ENCODE measurements at places on chromosomes 4 and X. TPM values are rescaled to one million over a fixed set of nuclear protein-coding genes. Genes with fewer than 3 reads are reported as not detected.
A peak's percentile ranks its signal among the peaks of the same experiment; 100 is the strongest.

DNA sequence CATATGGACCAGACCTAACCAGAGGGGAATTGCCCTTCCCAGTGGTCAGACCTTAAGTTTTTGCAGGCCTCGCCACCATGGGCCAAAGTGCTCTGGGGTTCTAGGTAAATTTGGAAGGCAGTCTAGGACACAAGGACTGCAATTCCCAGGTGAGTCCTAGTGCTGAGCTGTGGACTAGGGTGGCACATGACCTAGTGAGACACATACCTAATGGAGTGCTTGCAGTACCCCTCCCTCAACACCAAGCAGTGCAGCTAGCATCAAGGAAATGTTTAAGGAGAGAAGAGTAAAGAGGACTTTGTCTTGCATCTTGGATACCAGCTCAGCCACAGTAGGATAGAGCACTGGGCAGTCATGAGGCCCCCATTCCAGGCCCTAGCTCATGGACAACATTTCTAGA lies 60.8 kb downstream of the BRCC3 start:
- DNase-seq: no peak

Gene NPFFR2
- 0.14 TPM for total RNA-seq

Gene TRIML2
- not detected for total RNA-seq

Gene LDOC1
- 63.4 TPM for total RNA-seq

GRCh38 chr4:124173912-124174311 lies 538.6 kb downstream of the ANKRD50 start:
- no peak for DNase-seq

GRCh38 chrX:5774446-5774845 lies 454.2 kb downstream of the NLGN4X start:
- DNase-seq: no peak

Gene OTC
- total RNA-seq: 3.2 TPM

DNA sequence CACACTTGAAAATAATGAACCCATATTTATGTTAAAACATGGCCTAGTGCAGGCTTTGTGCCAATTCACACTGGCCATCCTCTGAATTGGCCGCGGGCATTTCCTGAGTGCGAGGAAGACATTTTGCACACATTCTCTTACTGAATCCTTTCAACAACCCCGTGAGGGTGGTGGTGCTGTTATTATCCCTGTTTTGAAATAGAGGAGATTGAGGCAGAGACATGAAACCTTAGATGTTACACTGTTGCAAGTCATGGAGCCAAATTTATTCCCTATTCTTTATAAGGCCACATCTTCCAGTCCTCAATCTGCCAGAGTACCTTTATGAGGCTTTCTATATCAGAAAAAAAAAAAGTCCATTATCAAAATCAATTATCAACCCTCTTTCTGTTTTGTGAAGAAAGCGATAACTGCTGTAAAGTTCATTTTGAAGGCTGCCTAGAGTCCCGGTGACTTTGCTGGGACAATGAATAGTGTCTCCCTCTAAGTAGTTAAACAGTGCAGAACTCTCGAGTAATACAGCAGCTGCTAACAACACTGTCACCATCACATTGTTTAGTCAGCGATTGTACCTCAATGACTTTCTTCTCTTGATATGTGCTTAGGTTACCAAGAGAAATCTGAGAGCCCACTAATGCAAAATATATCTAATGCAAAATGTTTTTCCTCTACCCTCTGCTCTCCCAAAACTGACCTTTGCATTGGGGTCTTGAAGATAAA lies 242.3 kb upstream of the PPARGC1A start:
- DNase-seq: no peak

DNA sequence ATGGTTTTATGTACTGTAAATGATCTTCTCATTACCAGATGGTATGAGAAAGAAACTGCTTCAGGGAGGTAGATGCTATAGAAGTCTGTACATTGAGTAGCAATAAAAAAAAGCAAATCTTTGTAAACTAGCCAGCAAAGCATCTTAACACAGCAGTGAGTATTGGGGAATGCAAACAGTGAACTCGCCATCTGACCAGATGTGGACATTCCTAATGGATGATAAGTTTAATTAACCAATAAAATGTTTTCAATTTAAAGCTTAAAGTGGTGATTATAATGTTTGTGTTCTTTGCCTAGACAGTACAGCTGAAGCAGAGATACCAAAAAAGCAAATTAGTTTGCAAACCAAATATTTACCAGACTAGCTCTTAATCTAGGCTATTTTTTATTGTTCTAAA lies 1144.2 kb downstream of the FAT4 start:
- DNase-seq: no peak

DNA sequence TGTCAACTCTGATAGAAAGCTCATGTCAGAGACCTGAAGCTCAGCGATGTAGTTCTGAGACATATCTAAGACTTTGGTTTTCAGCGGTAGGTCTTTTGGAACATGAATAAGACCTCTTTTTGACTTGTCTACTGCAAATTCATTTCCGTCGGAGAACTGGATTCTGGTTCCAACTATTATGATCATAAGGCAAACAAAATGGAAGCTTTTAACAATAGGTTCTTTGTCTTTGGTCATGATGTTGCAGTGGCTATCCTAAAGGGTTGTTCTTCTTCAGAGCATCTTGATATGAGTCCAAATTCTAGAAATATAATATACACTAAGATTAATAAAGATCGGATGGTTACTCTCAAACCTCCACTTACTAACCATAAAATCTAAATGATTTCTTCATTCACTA lies 24.6 kb upstream of the TLR1 start:
- DNase-seq: no peak

GRCh38 chr4:154010371-154010770 lies 221.5 kb upstream of the SFRP2 start:
- peak; percentile 80 for DNase-seq

Gene GPRASP3
- total RNA-seq: 4.5 TPM

DNA sequence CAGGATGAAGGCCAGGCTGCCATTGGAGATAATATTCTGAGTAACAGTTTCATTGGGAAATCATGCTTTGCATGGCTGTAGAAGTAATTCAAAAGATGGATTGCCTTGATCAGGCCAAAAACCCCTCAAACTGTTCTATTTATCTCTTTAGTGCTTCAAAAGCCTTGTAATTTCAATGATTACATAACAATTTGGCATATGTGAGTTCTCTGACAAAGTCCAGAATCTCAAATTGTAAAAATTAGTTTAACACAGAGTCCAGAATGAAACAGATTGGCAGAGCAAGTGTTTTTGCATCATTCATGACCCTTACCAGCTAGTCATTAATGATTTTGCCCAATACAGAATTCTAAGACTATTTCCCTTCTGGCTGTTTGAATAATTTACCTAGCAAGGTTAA lies 347.3 kb downstream of the SPRY1 start:
- DNase-seq: no peak

GRCh38 chr4:74873545-74874301 lies 59.2 kb upstream of the PARM1 start:
- no peak for DNase-seq

Gene SHOX
- not detected for total RNA-seq

DNA sequence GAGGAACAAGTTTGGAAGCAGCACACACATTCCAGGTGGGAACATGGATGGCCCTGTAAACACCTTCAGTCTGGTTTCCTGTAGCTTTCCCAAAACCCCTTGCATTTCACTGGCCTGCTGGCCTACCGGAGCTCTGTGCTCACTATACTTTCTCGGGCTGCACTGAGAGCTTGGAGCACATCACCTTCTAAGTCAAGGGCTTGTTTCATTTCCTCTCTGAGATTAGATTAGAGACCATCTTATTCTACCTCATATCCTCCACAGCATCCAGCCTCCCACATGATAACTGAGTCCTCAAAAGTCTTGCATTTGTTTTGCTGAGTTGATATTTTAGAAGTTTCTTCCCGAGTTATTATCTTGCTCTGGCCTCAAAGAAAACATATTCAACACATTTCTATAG lies 147.7 kb downstream of the RASL11B start:
- DNase-seq: no peak

Gene SSX4B
- total RNA-seq: not detected

Gene UGT8
- 0.19 TPM for total RNA-seq

Gene TRAM1L1
- total RNA-seq: 2.5 TPM

DNA sequence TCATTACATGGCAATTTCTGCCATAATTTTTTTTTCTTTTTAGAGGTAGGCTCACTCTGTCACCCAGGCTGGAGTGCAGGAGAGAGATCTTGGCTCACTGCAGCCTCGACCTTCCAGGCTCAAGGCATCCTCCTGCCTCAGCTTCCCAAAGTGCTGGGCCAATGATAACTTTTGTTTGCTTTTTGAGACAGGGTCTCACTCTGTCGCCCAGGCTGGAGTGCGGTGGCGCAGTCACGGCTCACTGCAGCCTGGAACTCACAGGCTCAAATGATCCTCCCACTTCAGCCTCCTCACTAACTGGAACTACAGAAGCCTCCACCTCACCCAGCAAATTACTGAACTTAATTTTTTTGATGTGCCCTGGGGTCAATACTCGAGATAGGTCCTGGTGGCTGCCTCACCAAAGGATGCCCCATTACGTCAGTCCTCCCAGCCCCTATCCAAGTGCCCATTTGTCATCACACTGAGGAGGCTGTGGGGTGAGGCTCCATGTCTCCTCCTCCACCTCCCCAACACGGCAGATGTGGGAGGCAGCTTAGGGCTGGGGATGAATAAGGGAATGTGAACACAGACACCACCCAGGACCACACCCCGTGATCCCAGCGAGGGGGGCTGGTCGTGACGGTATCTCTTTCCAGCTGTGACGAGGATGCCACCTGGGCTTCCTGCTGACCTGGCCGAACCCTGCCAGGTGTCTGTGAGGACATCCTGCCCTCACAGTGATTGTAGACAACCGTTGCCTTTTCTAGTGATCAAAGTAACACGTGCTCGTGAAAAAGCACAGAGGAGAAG lies 12.4 kb upstream of the NKX1-1 start:
- peak; percentile 49 for DNase-seq

Gene F11
- total RNA-seq: 0.74 TPM

DNA sequence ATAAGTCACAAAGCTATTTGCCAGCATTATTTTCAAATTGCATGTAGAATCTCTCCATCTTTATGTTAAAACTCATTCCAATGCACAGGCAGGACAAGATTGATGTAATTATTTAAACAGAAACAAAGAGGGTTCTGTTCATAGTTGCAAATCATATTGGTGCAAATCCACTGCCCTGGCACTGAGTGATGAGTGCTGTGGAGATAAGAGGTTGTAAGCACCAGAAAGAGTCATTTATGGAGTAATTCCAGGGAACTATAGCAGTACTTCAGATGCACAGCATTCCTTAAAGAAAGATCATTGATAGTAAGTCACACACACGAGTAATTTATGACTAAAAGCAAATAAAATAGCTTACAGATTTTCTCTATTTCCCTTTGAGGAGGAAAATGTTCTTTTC lies 337.7 kb upstream of the CTSO start:
- no peak for DNase-seq

Gene SYTL5
- 0.09 TPM for total RNA-seq

DNA sequence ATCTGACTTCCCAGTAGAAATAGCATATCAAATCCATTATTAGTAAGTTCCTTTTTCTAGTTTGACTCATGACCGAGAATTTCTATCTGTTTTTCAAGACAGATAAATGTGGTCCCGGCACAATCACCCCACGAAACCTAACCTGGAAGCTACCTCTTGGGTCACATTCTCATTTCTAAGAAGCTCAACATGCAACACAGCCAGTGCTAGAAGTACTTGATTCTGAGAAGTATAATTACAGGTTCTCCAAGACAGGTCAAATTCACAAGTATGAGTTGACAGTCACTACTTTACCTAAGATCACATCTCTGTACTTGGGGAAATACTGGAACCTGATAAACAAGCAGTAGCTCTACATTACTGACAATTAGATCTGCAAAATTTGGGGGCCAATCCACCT lies 54.0 kb upstream of the PLAC1 start:
- no peak for DNase-seq

DNA sequence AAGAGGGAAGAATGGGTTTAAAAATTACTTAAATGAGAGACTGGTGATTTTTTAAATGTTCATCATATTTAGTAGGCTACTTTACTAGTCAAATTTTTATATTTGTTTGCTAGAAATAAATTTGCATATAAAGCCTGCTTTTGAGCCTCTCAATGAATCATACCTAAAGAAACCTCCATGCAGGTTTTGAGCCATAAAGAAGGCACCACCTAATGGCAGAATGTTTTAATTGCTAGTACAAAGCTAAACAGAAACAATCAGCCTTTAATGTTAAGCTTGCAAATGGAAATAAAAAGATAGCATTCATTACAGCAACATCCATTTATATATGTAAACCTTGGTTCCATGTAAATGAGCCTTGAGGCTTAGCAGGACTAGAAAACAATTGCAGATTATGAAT lies 989.7 kb downstream of the CCSER1 start:
- DNase-seq: no peak

- no peak for DNase-seq
Measured at GRCh38 chr4:978957-979701, 5.8 kb upstream of the DGKQ start.

Gene TLR2
- total RNA-seq: 39.8 TPM

DNA sequence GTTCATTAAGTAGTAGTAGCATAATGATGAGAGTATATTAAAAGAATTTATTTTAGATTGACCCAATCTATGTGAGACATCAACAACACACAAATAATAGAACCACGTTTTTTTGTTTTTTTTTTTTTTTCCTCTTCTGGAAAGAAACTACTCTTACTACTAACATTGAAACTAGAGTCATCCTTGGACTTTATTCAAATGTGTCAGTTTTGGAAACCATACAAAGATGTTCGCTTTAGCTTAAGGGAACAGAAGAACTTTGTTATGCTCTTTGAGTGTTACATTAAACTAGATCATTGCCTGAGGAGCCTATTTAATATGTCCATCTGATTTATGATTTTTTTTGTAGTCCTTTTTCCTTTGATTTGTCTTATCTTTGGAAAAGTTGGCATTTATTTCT lies 166.7 kb downstream of the RPA4 start:
- DNase-seq: no peak

DNA sequence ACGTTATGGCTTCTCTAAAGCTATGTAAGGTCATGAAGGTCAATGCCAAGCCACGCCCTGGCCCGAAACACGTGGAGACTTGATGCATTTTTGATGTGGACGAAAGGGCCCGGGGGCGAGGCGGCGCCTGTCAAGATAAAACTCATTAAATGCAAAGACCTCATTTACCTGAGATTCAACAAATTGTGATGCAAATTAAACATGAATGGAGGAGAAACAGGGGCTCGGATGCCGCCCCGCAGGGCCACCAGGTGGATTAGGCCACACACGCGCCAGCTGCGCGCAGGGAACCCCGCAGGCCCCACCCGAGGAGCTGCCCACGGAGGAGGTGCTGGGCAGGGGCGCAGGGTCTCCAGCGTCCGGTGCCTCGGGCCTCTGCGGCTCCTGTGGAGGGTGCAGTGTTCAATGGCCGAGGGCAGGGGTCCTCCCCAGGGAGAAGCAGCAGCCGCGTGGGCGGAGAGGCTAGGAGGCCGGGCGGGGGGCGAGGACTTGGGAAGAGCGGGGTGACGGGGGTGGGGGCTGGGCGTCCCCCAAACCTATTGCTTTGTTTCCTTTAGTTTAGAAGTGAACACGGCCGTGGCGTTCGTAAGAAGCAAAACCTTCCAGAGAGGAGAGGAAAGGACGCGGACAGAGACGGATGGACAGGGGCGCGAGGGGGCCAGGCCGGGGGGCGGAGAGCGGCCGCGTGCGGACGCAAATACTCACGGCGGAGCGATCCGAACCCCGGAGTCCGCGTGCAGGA lies 40.4 kb downstream of the CPLX1 start:
- peak; percentile 78 for DNase-seq

Gene NPNT
- total RNA-seq: 106 TPM

All from posterior vena cava (tissue), 2 donors.